ENCODE measurements at places on chromosomes 11 and 22.

DNA sequence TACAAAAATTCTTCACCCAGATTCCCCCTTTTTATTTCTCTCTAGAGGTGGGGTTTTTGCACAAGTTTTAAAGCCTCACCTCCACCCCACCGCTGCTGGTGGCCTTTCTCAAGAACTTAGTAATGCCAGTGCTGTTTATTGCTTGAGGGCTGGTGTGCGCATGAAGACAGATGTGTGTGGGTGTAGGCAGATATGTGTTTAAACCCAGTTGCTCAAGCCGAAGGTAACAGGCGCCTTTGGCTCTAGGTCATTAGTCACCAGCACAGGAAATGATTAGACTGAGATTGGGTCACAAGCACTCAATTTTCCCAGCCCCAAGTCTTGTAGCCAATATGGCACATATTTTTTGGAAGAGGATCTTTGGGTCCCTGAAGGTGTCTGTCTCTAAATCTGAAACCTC lies 2.7 kb upstream of the CLMP start:
- no peak for DNase-seq

DNA sequence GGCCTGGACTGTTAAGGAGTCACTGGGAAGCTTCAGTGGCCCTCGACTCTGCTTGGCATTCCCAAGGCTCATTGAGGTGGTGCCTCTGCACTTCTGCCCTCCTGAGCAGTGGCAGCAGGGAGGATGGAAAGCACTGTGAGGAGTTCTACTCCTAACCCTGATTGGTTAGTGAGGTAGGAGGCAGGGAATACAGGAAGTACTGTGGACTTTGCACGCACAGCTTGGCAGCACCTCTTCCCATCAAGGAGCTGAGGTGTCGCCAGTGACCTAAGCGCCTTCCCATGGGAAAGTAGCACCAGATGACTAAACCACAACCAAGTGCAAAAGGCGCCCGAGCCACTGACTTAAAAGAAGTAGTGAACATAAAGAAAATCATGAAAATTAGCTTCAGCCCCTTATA lies 152.5 kb upstream of the CADM1 start:
- DNase-seq = no peak

DNA sequence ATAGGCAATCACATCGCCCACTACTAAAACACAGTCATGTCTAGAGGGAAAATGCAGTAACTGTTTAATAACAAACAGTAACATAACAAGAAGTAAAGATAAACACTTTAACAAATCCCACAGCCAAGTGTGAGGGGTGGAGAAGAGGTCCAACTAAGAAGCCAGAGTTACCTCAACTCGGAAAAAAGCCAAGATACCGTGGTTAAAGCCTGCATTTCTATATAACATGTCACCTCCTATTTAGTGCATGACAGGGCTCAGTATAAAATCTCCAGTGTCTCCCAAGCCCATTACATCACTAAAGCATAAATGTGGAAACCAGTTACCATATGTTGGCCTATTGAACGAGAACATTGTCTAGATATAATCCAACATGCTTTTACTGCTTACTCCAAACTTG lies 281.7 kb downstream of the LRRC4C start:
- no peak for DNase-seq

GRCh38 chr11:6402561-6402981 lies 12.3 kb downstream of the SMPD1 start:
- DNase-seq = peak; percentile 60
